ENCODE measurements at places on chromosomes 3 and 15.
A peak's percentile ranks its signal among the peaks of the same experiment; 100 is the strongest.

- no peaks in the 10 kb centered on the region for H3K27me3 ChIP-seq
- H3K4me1 ChIP-seq = no peaks in the 10 kb centered on the region
- no peak for DNase-seq
- no peak overlapping the region for H3K4me3 ChIP-seq
- no peak overlapping the region for H3K27ac ChIP-seq
Observed at GRCh38 chr3:7798276-7798675, 703.3 kb upstream of the LMCD1 start.

DNA sequence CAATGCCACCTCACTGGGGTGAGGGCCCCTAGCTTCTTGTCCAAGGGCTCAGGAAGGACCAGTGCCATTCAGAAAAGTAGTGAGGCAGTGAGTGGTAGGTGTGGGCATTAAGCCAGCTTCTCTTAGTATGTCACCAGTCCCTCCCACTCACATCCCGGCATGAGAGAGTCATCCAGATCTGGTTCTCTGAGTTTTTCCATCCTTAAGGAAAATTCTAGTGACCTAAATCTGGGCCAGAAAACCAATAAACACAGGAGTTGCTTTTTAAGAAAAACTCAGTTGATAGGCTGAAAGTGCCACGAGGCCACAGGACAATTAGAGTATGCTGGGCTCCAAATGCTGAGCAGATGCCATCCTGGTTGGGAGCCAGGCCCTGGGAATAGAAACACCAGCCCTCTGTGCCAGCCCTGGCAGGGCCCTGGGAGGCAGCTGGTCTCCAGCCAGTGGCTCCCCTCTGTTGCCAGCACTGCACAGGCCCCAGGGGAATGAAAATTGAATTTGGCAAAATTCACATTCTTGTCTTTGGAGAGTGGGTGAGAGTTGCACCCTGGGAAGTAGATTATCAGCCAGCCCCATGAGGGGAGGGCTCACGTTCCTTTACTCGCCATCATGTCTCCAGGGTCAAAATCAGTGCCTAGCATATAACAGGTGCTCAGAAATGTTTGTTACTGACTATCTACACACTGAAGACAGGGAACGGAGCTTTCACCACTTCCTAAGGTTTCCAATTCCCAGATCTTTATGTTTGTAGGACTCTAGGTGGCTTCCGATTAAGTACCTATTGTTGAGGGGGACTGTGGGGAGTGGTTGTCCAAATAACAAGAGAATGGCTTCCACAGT, 52.8 kb downstream of the FAM43A start:
- H3K4me3 ChIP-seq = no peak overlapping the region
- no peak overlapping the region for H3K27ac ChIP-seq
- peaks cover 18% of the 10 kb centered on the region for H3K27me3 ChIP-seq
- H3K4me1 ChIP-seq = no peaks in the 10 kb centered on the region
- H3K36me3 ChIP-seq = no peaks in the 10 kb centered on the region

- no peak overlapping the region for H3K27ac ChIP-seq
- H3K4me1 ChIP-seq = peaks cover 63% of the 10 kb centered on the region
- no peak for DNase-seq
- peaks cover 18% of the 10 kb centered on the region for H3K36me3 ChIP-seq
Observed at GRCh38 chr3:120764206-120764605, 21.7 kb downstream of the GTF2E1 start.

GRCh38 chr15:19956124-19956796, 585.3 kb downstream of the GOLGA6L6 start:
- H3K36me3 ChIP-seq = no peaks in the 10 kb centered on the region
- no peak for DNase-seq
- H3K4me1 ChIP-seq = no peaks in the 10 kb centered on the region
- H3K27ac ChIP-seq = no peak overlapping the region
- no peaks in the 10 kb centered on the region for H3K27me3 ChIP-seq

- no peak for DNase-seq
- H3K4me3 ChIP-seq = no peak overlapping the region
- peaks cover 4% of the 10 kb centered on the region for H3K4me1 ChIP-seq
- H3K36me3 ChIP-seq = peaks cover 2% of the 10 kb centered on the region
Observed at GRCh38 chr15:86178845-86179244, 99.2 kb downstream of the AGBL1 start.

- H3K36me3 ChIP-seq = peaks cover 14% of the 10 kb centered on the region
- H3K4me1 ChIP-seq = no peaks in the 10 kb centered on the region
- no peak overlapping the region for H3K4me3 ChIP-seq
- DNase-seq = no peak
- H3K27me3 ChIP-seq = no peaks in the 10 kb centered on the region
Observed at GRCh38 chr15:25133804-25134203, 179.0 kb downstream of the SNRPN start.

DNA sequence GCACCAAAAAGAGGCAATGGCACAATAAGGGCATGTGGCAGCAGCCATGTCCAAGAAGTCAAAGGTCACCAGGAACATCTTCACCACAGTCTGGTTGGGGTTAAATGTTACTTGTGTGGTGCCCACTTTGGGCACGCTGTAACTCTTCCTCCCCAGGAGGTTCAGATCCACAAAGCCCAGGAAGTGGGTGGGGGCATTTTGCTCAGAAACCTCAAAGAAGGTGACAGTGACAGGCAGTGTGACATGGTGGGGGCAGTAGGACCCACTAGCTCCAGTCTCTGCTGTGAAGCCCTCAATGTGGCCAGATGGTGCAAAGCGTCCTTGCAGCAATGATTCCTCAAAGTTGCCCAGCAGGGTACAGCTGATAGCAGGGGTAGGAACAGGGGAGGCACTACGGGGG, 5.8 kb downstream of the ZNF80 start:
- peaks cover 39% of the 10 kb centered on the region for H3K36me3 ChIP-seq
- H3K4me1 ChIP-seq = peaks cover 84% of the 10 kb centered on the region
- H3K27me3 ChIP-seq = no peaks in the 10 kb centered on the region
- peak overlapping the region; percentile 85 for H3K27ac ChIP-seq
- peak; percentile 52 for DNase-seq
- no peak overlapping the region for H3K4me3 ChIP-seq

GRCh38 chr3:176595307-176595706, 602.0 kb downstream of the TBL1XR1 start:
- H3K27ac ChIP-seq = no peak overlapping the region
- H3K27me3 ChIP-seq = no peaks in the 10 kb centered on the region
- H3K4me3 ChIP-seq = no peak overlapping the region
- no peaks in the 10 kb centered on the region for H3K4me1 ChIP-seq
- DNase-seq = no peak
- H3K36me3 ChIP-seq = no peaks in the 10 kb centered on the region

GRCh38 chr15:66080717-66081398, 172.7 kb downstream of the MEGF11 start:
- no peaks in the 10 kb centered on the region for H3K4me1 ChIP-seq
- H3K27me3 ChIP-seq = peaks cover 23% of the 10 kb centered on the region
- H3K36me3 ChIP-seq = no peaks in the 10 kb centered on the region
- no peak for DNase-seq
- no peak overlapping the region for H3K27ac ChIP-seq

GRCh38 chr3:72127844-72128243, 342.9 kb upstream of the PROK2 start:
- no peaks in the 10 kb centered on the region for H3K36me3 ChIP-seq
- H3K4me3 ChIP-seq = no peak overlapping the region
- no peak for DNase-seq

DNA sequence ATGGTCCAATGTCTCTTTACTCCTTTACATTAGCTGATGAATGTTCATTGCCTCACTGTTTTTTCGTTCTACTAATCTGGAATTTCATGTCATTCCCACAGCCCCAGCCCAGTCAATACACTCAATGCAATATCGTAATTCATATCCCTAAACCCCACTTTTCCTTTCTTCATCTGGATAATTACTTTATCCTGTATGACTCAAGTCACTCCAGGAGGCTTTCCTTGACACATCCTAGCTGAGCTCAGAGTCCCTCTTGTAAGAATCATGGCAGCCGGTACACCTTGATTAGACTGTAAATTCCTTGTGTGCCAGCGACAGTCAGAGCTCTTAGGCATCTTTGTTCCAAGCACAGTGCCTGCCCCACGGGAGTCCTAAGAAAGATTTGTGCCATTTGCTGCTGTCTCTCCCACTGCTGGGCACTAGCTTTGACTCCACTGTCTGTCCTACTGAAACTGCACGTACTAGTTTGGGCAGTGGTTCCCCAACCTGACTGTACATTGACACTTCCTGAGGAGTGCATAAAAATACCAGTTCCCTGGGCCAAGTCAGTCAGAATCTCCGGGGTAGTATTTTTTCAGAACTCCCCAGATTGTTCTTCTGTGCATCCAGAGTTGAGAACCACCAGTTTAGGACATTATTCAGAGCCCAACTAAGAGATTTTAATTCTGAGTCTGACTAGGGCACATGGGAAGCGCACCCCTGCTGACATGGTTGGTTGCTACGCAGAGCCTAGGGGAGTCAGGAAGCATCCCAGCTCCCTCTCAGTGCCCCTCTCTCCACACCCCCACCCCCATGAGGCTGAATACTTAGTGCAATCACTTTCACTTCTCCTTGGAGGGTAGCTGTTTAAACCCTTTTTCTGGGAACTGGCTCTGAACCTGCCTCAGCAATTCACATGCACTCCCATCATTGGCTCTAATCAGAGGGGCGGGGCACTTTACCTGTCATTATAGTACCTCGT, 19.5 kb upstream of the C3orf70 start:
- peaks cover 2% of the 10 kb centered on the region for H3K4me1 ChIP-seq
- no peaks in the 10 kb centered on the region for H3K36me3 ChIP-seq
- no peak overlapping the region for H3K4me3 ChIP-seq
- H3K27me3 ChIP-seq = peaks cover 8% of the 10 kb centered on the region
- H3K27ac ChIP-seq = no peak overlapping the region

GRCh38 chr3:14770591-14770990, 48.2 kb upstream of the FGD5 start:
- no peak overlapping the region for H3K4me3 ChIP-seq
- DNase-seq = no peak

Data from activated naive CD8-positive, alpha-beta T cell treated with anti-CD3 and anti-CD28 coated beads for 36 hours (primary cell).